ENCODE measurements at places on chromosomes 4 and X.
A peak's percentile ranks its signal among the peaks of the same experiment; 100 is the strongest.

DNA sequence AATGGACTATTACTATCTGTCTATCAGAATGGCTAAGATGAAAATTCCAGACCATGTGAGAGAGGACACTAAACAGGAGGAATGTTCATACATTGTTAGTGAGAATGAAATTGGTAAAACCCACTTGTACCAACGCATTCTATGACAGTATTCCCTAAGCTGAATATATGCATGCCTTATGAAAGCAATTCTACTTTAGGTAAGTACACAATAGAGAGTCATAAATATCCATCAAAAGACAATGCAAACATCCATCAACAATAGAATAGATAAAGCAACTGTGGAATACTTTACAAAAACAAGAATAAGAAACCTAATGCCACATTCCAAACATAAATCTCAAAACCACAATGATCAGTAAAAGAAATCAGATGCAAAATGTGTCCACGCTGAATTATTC, 529.3 kb downstream of the ANKRD50 start:
- DNase-seq: no peak

GRCh38 chr4:79759793-79760192, 313.2 kb downstream of the ANTXR2 start:
- no peak for DNase-seq

- DNase-seq: no peak
Measured at GRCh38 chr4:153131596-153131995, 72.6 kb upstream of the TRIM2 start.

- DNase-seq: no peak
Measured at GRCh38 chrX:149151805-149152757, 353.0 kb downstream of the IDS start.

DNA sequence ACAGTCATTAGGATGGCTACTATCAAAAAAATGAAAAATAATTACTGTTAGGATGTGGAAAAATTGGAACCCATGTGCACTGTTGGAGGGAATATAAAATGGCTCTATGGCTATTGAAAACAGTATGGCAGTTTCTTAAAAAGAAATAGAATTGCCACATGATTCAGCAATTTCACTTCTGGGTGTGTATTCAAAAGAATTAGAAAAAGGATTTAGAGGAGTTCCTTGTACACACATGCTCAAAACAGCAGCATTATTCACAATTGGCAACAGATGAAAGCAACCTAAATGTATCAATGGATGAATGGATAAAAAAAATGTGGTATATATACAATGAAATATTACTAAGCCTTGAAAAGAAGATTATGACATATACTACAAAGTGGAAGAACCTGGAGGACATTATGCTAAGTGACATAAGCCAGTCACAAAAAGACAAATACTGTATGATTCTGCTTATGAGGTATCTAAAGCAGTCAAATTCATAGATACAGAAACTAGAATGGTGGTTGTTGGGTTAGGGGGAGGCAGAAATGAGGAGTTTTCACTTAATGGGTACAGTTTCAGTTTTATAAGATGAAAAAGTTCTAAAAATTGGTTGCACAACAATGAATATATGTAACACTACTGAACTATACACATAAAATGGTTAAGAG, 123.2 kb downstream of the ELOVL6 start:
- DNase-seq: no peak

GRCh38 chr4:184423003-184423686, 51.2 kb downstream of the IRF2 start:
- DNase-seq: no peak

DNA sequence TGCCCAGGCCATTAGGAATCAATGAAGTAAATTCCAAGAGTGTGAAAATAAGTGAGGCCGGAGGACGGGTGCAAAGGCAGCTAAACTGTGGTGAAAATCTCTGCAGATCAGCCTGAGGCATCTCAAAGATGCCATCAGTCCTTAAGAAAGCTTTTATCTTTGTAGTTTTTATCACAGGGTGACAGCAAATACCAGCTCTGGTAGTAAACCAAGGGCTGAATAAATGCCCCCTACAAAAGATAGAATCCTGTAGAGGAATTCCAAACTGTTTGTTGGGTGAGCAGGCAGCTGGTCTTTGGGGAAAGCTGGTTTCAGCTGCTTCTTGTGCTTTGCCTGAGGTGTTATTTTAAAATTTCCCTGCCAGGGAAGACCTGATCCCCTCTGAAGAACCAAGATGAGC, 21.6 kb upstream of the RBM47 start:
- DNase-seq: no peak

GRCh38 chr4:81659051-81659450, 187.3 kb upstream of the RASGEF1B start:
- DNase-seq: no peak

GRCh38 chr4:42519803-42520417, 122.6 kb downstream of the SHISA3 start:
- DNase-seq: peak; percentile 55

- no peak for DNase-seq
Measured at GRCh38 chr4:10619855-10620254, 64.7 kb downstream of the CLNK start.

DNA sequence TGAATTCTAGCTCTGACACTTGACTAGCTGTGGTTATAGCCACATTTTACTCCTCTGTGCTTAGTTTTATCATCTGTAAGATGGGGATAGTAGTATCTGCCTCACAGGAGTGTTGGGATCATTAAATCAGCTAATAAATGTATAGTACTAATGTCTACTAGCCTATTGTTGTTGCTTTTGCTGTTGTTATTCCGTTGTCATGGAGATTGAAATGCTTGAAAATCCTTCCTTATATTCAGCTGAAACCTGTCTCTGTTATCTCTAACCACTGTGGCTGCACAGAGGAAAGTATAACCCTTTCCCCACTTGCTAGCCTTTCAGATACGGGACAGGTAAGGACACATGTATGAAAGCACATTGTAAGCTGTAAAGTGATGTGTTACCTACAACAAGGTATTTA, 33.9 kb downstream of the CLCN5 start:
- no peak for DNase-seq

GRCh38 chrX:1602299-1602698, 10.9 kb downstream of the AKAP17A start:
- DNase-seq: no peak

GRCh38 chrX:18016941-18017340, 155.8 kb upstream of the RAI2 start:
- DNase-seq: no peak

GRCh38 chr4:142838778-142839177, 7.3 kb downstream of the INPP4B start:
- no peak for DNase-seq

GRCh38 chr4:166421556-166422156, 548.6 kb downstream of the TLL1 start:
- no peak for DNase-seq

DNA sequence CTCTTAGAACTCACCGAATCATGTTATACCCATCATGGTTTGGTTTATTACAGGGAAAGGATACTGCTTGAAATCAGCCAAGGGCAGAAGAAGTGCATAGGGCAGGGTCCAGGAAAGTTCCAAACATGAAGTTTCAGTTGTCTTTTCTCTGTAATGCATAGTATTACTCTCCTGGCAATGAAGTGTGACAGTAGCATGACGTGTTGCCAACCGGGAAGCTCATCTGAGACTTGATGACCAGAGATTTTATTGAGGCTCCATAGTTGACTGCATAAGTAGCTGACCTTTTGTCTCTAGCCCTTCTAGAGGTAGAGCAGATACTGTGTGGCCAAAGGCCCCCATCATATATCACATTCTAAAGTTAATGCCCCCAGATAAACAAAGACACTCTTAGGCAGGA, 72.1 kb downstream of the BEND4 start:
- no peak for DNase-seq

DNA sequence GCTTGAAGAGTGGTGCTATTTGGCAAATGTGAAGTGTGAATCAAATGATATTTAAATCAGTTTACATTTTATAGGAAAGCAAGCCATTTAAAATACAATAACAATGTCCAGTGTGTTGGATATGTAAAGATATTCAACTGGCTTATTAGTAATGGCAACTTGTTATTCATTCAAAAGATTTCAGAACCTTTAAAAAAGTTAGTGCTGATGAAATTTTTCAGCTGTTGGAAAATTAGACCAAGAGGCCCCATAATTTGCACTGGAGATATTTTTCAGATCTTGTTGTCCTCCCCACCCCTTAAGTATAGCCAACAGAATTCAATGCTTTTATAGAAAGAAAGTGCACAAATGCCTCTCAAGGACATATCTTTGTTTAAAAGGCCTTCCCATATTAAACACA, 54.6 kb downstream of the UNC5C start:
- no peak for DNase-seq

GRCh38 chr4:7004331-7004730, 38.8 kb upstream of the TADA2B start:
- no peak for DNase-seq

DNA sequence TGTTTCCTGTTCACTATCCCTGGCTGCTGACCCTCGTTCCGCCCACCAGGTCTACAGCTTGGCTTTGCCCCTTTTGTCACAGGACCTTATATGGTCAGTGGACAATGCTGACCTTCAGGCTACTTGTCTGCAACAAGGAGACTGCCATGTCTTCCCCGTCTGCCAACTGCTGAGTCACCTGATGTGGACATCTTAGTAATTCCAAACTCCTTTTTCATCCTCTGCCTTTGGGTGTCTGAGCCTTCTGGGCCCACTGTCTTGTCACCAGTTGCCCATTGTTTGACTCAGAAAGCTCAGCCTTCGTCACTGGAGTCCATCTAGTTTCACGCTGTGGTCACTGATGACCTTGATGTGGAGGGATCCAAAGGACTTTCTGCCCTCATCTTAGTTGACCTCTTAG, 30.2 kb downstream of the GPRIN3 start:
- no peak for DNase-seq

DNA sequence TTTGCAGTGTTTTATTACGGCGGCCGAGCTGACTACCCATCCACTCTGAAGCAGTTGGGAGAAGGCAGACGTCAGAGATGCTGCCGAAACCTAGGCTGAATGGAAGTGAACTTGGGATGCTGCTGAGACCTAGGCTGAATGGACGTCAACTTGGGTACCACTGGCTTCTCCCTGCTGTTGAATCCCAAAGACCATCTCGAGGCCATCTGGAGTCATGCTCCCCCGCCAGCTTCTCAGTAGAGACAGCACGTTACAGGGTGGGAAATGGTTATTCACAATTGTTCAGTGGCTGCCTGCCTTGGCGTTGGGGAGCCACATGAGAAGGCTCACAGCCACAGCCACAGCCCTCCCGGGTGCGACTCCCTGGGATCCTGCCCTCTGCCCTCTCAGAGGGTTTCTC, 40.9 kb downstream of the P2RY8 start:
- DNase-seq: no peak

- DNase-seq: no peak
Measured at GRCh38 chr4:99300934-99301333, 10.1 kb upstream of the ADH1A start.

DNA sequence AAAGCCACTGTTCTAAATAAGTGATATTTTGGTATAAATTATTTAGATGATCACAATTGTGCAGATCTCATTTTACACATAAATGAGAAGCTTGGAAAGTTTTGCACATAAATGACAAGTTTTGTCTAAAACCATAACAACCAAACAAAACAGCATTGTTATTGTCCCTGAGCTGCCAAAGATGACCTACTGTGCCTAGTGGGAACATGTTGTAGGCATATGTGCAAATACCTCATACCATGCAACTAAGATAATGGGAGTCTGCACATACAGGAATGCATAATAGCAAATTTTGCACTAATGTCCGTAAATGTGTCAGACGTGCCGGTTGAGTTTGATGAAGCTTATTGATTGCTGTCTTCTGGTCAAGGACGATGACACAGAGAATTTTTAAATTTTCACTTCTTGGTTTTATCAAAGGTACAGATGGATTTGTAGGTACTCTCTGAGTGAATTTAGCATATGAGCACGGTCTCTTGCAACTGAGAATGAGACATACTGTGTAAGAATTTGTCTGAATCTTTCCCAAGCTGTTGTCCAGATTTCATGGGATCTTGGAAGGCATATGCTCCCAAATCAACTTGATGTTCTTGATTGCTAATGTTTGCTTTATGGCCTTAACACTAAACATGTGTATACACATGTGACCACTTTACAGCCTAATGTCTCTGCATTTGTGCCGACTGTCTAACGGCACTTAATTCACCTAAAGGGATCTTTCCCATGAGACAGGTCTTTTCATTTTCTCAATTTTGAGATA, 1133.5 kb downstream of the FAT4 start:
- DNase-seq: no peak

- no peak for DNase-seq
Measured at GRCh38 chrX:6810776-6811175, 275.9 kb upstream of the VCX3A start.

DNA sequence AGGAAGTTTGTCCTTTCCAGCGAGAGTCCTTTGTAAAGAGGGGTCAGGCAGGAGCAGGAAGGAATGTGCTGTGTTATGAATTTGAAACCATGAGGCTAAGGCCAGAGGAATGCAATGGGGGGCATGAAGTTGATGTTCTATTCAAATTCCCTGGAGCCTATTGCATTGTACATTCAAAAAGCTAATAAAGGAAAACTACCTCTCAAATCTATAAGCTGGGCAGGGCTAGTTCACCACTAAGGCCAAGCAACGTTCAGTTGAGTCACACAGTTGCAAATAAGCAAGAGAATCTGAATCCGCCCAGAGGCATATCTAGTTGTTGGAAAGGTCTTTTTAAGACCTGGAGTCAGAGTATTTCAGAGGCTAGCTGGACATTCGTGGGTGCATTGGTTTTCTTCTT, 148.3 kb downstream of the DCTD start:
- DNase-seq: no peak

DNA sequence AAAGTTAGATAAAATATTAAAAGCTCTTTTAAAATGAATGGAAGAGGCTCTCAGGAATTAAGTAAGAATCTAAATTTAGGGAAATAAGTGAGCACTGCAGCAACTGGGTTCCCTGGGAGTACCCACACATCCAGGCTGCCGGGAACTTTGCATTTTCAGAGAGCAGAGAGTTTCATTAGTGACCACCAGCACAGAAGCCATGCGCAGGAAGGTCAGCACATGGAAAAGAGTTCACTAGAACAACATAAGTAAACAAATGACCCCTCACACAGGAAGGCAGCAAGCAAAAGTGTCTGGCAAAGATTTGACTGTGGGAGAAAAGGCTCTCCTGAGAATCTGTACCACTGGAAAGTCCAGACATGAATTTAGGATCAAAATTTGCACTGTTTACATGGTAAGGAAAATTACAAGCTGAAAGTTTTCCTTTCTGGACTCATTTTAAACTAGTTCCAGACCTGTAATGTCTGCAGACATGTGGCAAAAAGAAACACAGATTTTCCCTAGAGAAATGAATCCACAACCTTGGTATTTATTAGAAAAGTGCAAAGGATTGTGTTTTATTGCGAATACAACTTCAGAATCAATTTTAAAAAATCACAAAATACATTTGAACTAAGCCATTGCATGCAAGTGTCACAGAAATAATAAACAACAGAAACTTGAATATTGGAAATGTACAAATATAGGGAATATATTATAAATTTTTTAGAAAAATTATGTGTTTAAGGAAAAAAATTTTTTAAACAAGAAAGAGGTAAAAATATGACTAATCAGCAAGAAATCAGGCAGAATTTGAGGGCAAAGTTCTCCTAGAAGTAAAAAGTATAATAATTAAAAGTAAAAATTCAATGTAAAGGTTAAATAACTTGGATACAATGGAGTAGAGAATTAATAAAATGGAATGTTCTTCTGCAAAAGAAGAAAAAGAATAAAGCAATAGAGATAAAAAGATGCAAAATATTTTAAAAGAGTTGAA, 18.4 kb upstream of the MYOZ2 start:
- DNase-seq: no peak

- no peak for DNase-seq
Measured at GRCh38 chr4:30973993-30974392, 253.8 kb downstream of the PCDH7 start.

- no peak for DNase-seq
Measured at GRCh38 chr4:76302826-76303438, 3.6 kb upstream of the STBD1 start.

Data from CD4-positive, alpha-beta T cell treated with Interleukin-17A for 4 hours (primary cell).